ENCODE measurements at places on chromosomes 6 and 20.

DNA sequence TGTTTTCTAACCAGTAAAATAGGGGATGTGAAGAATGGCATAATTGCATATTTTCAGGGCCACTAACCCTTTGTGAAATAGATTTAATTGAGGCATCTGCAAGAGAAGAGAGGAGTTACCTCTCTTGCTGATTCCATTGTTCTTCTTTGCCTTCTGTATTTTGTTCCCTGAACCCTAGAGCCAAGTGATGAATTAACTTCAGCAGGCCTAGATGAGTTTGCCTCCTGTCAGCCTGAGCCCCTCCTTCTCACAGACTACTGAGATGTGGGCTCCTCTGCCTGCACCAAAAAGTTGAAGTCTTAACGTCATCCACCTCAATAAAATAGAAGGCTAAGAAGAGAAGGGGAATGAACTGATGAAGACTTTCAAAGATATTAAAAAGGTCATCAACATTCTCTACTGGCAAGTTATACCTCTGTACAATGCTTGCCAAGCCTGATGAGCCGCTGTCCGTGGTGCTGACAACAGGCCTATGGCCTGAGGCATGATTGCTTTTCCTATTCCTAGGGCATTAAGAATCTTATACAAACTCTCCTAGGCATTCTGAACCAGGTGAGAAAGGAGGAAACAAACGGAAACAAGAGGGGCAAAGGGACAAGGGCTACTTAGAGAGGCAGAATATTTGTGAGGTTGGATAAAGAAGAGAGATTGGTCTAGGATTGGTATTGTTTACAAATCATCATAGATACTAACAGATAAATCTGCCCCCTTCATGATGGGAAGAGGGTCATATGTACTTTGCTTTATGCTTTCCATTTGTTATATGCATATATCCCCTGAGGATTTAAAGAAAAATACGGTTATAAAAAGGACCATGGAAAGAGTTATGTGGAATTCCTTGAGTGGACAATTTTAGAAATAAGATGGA lies 46.8 kb downstream of the CD24 start:
- H3K27me3 ChIP-seq, result no peaks in the 10 kb centered on the region
- H3K36me3 ChIP-seq, result no peaks in the 10 kb centered on the region
- no peak overlapping the region for H3K4me3 ChIP-seq
- DNase-seq, result peak; percentile 79
- H3K27ac ChIP-seq, result no peak overlapping the region
- H3K4me1 ChIP-seq, result no peaks in the 10 kb centered on the region

GRCh38 chr20:61882716-61883615 lies 182.7 kb downstream of the TAF4 start:
- no peak for DNase-seq
- no peaks in the 10 kb centered on the region for H3K36me3 ChIP-seq
- no peak overlapping the region for H3K27ac ChIP-seq
- H3K4me1 ChIP-seq, result no peaks in the 10 kb centered on the region
- H3K27me3 ChIP-seq, result no peaks in the 10 kb centered on the region

DNA sequence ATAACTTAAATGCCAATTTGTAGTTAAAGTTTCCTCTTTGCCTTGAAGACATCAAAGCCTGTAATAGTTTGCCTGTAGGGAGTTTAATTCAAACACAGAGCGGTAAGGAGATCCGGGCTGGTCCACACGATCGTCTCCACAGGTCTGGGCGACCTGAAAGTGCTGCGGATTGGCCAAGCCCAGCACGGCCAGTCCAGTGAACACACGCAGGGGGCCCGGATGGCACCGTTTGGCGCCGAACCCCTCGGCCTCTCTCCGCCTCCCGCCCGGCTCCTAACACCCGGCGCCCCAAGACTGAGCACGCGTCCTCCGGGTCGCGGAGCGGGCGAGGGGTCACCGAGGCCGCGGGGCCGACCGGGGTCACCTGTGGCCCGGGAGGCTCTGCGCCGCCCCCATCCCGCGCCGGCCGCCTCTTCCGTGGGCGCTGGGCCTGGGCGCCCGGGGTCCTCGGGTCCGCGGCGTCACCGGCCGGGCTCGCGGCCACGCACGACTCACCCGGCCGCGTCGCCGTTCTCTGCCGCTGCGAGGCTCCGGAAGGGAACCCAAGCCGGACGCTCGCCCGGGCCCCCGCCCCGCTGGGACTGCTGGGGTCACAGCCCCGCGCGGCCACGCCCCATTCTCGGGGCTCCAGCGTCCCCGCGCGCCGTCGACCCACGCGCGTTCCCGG lies 481 bp downstream of the SERPINB6 start:
- peak overlapping the region; percentile 63 for H3K4me3 ChIP-seq
- H3K27ac ChIP-seq, result peak overlapping the region; percentile 87
- DNase-seq, result peak; percentile 72
- peaks cover 8% of the 10 kb centered on the region for H3K4me1 ChIP-seq

DNA sequence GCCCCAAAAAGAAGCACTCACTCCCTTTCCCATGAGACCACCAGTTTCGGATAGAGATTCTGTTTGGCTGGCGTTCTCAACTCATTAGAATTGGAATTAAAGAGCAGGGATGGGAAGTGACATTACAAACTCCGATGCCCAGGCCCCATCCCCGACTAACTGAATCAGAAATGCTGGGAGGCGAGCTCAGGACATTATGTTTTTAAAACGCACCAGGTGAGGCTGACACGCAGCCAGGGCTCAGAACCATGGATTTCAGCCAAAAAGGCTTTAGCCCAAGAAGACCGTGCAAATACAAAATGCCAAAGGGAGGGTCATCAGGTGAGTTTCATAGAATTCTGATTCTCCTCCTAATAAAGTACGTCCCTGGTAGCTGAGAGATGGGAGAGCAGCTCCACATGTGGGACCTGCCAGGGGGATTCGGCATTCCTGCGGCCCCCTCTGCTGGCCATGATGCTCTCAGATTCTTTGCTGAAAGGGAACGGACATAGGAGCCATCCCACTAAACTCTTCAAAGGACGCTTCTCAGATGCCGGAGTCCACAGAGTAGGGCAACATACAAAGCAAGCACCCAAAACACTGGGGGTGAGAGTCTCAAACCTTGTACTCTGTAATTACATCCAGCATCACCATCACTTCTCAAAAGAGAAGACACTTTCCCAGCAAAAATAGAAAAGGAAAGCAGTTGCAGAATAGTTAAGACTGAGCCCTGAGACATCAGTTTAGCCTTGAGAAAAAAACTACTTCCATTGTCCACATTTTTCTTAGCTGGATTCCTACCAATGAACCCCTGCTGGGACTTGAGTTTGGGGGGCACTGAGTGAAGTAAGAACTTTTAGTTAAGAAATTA lies 205.2 kb downstream of the BMP7 start:
- DNase-seq, result no peak
- no peaks in the 10 kb centered on the region for H3K27me3 ChIP-seq
- no peak overlapping the region for H3K27ac ChIP-seq
- H3K36me3 ChIP-seq, result no peaks in the 10 kb centered on the region
- H3K4me1 ChIP-seq, result no peaks in the 10 kb centered on the region

- H3K4me1 ChIP-seq, result no peaks in the 10 kb centered on the region
- no peak overlapping the region for H3K27ac ChIP-seq
- H3K4me3 ChIP-seq, result no peak overlapping the region
- H3K27me3 ChIP-seq, result no peaks in the 10 kb centered on the region
- no peak for DNase-seq
Measured at GRCh38 chr20:3563548-3564177, 92.8 kb downstream of the ATRN start.

GRCh38 chr6:4774715-4775493 lies 1.3 kb upstream of the CDYL start:
- no peaks in the 10 kb centered on the region for H3K4me1 ChIP-seq
- no peaks in the 10 kb centered on the region for H3K36me3 ChIP-seq
- peak; percentile 56 for DNase-seq
- no peaks in the 10 kb centered on the region for H3K27me3 ChIP-seq

DNA sequence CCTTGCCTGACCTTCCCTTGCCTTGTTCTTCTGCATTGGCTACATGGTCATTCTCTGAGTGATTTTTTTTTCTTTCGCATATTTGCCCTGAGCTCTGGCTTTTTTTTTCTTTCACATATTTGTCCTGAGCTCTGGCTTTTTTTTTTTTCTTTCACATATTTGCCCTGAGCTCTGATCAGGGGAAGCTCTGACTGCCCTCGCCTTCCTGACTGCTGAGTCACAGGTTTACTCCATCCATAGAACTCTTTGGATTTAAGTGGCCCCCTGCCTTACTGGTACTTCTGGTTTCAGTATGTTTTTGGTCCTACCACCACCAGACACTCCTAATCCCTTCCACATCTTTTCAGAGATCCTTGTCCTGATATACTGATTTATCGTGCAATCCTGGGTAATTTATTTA lies 201.1 kb downstream of the OGFRL1 start:
- H3K27me3 ChIP-seq, result no peaks in the 10 kb centered on the region
- H3K4me1 ChIP-seq, result no peaks in the 10 kb centered on the region
- DNase-seq, result no peak
- no peak overlapping the region for H3K27ac ChIP-seq

GRCh38 chr6:116564311-116564710 lies 7.0 kb upstream of the RWDD1 start:
- no peak overlapping the region for H3K4me3 ChIP-seq
- no peaks in the 10 kb centered on the region for H3K36me3 ChIP-seq
- no peaks in the 10 kb centered on the region for H3K27me3 ChIP-seq
- H3K4me1 ChIP-seq, result no peaks in the 10 kb centered on the region

DNA sequence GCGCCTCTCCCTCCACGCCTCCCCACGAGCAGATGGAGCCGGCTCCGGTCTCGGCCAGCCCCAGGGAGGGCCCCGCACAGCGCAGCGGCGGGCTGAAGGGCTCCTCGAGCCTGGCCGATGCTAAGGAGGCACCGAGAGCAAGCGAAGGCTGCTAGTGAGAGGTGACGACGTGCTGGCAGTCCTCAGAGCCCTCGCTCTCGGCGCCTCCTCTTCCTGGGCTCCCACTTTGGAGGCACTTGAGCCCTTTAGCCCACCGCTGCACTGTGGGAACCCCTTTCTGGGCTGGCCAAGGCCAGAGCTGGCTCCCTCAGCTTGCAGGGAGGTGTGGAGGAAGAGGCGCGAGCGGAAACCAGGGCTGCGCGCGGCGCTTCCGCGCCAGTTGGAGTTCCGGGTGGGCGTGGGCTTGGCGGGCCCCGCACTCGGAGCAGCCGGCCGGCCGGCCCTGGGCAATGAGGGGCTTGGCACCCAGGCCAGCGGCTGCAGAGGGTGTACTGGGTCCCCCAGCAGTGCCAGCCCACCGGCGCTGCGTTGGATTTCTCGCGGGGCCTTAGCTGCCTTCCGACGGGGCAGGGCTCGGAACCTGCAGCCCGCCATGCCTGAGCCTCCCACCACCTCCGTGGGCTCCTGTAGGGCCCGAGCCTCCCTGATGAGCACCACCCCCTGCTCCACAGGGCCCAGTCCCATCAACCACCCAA lies 2.5 kb upstream of the TMEM14C start:
- peak overlapping the region; percentile 47 for H3K4me3 ChIP-seq
- H3K27me3 ChIP-seq, result no peaks in the 10 kb centered on the region
- DNase-seq, result peak; percentile 50
- peaks cover under 1% of the 10 kb centered on the region for H3K36me3 ChIP-seq
- no peaks in the 10 kb centered on the region for H3K4me1 ChIP-seq

- H3K4me1 ChIP-seq, result no peaks in the 10 kb centered on the region
- DNase-seq, result no peak
- no peaks in the 10 kb centered on the region for H3K36me3 ChIP-seq
- H3K27ac ChIP-seq, result no peak overlapping the region
- H3K27me3 ChIP-seq, result no peaks in the 10 kb centered on the region
Measured at GRCh38 chr6:168713839-168714238, 272.9 kb downstream of the SMOC2 start.

GRCh38 chr20:60993433-60994044 lies 258.5 kb upstream of the CDH4 start:
- no peaks in the 10 kb centered on the region for H3K27me3 ChIP-seq
- H3K4me3 ChIP-seq, result no peak overlapping the region
- H3K36me3 ChIP-seq, result no peaks in the 10 kb centered on the region
- no peaks in the 10 kb centered on the region for H3K4me1 ChIP-seq
- H3K27ac ChIP-seq, result no peak overlapping the region
